ENCODE measurements at places on chromosomes 7 and 10.
A peak's percentile ranks its signal among the peaks of the same experiment; 100 is the strongest.

DNA sequence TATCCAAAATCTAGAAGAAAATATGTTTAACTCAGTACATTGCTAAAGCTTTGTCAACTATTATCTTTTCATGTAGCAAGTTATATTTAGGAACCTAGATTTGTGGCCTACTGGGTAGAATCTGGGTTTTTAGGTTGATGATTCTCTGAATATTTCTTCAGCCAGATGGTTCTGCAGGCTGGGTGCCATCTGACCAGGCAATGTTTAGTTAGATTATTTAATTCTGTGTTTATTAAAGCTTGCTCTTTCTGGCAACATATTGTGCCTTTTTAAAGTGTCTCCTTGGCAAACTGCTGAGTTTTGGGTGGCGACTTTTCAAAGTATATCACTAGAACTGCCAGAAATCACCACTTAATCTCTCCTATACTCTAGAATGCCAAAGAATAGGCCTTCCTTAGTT, 114.1 kb downstream of the LHFPL3 start:
- no peak for DNase-seq

- no peak for DNase-seq
Measured at GRCh38 chr10:21330628-21331020, 194.9 kb downstream of the SKIDA1 start.

DNA sequence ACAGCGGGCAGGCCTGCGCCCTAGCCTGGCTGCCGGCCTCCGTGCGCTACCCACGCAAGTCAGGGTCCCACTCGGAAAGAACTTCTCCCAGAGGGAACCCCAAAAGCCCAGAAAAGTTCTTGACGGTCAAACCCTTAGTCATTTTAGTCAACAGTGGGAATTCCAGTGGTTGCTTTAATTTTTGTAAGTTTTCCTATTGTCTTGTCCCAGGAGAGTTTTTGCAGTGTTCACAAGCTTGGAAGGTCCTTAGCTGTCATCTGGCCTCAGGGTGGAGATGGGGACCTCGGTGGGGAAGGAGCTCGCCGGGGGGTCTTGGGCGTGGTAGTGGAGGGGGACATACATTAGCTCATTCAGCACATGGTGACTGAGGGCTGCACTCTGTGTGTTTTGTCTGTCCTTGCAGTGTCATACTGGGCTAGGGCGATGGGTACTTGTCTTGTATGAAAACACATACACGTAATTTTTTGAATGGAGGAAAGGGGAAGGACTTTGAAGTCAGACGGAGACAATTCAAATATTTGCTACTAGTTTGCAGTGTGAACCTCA, 736 bp downstream of the MINDY4 start:
- peak; percentile 56 for DNase-seq

DNA sequence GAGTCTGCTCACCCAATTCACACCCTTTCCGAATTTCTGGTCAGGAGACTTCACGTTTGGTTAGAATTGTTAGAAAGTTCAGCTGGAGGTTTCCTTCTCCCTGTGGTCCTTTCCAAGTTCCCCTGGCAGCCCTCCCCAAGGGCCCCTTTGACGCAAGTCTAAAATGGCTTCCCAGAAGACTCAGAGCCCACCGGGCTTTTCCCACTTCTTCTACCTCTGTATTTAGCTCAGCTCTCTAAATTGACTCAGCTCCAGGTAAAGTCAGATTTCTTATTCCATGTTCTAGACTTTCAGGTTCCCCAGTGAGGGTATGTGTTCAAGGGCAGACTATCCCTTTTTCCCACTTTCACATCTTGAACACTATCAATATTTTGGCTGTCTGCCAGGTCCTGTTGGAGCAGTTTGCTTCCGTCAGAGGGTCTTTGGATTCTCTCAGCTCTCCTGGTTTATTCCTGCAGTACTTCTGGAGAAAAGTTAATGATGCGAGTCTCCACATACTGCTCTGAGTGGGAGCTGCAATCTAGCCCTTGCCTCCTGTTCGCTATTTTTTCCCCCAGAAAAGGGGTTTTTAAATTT, 53.1 kb upstream of the ZNF273 start:
- no peak for DNase-seq

GRCh38 chr10:117140525-117140902, 2.4 kb upstream of the VAX1 start:
- DNase-seq, result peak; percentile 25

- DNase-seq, result no peak
Measured at GRCh38 chr10:132582771-132583170, 45.2 kb downstream of the INPP5A start.

GRCh38 chr7:117962366-117962994, 89.2 kb upstream of the CTTNBP2 start:
- no peak for DNase-seq

- no peak for DNase-seq
Measured at GRCh38 chr7:103130901-103131624, 17.8 kb downstream of the NAPEPLD start.

DNA sequence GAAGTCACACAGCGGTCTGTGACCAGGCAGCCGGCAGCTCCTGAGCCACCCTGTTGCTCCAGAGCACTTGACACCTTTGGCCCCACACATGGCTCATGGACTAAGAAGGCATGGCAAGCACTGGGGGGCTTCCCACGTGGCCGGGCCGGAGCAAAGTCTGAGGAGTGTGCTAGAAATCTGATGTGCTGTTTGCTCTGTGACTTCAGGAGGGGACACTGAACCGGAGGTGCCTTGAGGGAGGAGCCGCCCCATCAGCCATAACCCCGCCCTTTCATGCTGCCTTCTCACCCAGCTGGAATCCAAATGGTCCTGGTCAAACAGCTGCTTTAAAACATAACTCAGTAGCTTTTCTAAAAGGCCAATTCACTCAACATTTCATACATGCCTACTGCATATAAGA, 33.5 kb downstream of the PROSER2 start:
- DNase-seq, result no peak

DNA sequence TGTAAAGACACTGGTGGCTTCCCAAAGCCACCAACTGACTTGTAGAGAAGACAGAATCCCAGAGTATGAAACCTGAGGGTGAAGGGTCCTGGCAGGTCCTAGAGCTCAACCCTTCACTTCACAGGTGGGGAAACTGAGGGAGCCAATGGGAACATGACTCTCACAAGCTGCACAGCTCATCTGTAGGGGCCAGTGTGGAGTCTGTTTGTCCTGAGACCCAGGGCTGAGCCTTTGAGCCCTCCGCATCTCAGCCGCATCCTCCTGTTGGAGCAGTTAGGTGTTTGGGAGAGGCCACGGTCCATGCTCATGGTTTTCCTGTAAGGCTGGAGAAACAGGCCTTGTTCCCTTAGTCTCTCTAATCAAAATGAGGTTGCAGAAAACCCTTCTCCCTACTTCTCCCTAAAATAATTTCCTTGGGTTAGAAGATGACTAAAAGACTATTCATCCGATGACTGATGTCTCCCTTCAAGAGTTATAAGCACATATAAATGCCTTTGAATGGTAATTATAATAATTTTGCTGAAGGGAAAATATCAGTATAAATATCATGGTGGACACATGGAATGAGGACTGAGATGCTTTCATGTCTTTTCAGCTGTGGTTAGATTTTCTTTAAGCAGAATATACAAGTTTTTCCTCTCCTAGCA, 10.3 kb downstream of the HTRA1 start:
- DNase-seq, result no peak

GRCh38 chr7:157547102-157547501, 210.3 kb downstream of the DNAJB6 start:
- no peak for DNase-seq

- DNase-seq, result no peak
Measured at GRCh38 chr7:130393841-130394411, 13.6 kb downstream of the CPA1 start.

- DNase-seq, result no peak
Measured at GRCh38 chr7:25781704-25782103, 370.3 kb upstream of the NFE2L3 start.

DNA sequence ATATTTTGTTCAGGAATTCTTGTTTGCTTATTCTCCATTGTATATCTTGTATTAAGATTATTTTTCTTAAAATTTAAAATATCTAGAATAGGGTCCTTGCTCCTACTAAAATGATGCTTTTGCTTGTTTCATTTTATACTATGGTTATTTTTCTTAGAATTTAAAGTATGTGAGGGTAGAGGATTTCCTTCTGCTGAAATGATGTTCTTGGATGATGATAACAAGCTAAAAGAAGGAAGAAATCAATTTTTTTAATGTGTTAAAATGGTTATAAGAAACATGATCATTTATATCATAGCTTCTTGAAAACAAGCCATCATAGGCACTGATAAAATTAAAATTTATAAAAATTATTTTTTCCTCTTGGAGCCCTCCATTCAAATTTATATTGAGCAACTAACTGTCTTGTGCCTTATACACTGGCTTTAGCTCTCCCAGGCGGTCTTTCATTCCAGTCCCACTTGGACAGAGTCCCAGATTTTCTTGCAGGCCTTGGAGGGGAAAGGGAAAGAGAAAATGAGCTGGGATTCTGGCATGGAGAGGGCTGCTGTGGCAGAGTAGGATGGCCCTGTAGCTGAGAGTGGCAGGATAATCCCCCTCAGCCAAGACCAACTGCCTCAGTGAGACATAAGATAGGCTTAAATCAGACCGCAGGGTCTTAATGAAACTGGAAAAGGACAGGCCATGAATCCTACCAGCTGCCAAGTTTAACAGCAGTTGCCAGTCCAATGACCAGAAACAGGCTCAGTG, 60.2 kb downstream of the DNAJB9 start:
- peak; percentile 50 for DNase-seq

DNA sequence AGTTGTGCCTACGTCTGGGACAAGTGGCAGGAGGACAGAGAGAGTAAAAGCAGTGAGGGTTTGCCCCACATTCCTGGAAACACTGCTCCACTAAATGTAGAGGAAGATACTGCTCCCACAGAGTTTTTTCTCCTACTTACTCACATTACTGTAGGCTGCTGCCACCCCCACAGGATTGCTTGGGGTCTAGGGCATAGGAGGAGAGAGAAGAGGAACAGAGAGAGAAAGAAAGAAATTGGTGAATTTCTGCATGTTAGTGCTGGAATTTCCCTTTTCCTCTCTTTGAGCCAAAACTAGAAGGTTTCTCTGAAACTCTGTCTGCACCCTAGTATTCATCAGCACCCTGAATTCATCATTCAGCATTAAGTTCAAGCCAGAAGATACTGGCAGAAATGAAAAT, 397.9 kb downstream of the INHBA start:
- DNase-seq, result no peak

GRCh38 chr7:24401628-24402593, 117.9 kb downstream of the NPY start:
- peak; percentile 21 for DNase-seq

DNA sequence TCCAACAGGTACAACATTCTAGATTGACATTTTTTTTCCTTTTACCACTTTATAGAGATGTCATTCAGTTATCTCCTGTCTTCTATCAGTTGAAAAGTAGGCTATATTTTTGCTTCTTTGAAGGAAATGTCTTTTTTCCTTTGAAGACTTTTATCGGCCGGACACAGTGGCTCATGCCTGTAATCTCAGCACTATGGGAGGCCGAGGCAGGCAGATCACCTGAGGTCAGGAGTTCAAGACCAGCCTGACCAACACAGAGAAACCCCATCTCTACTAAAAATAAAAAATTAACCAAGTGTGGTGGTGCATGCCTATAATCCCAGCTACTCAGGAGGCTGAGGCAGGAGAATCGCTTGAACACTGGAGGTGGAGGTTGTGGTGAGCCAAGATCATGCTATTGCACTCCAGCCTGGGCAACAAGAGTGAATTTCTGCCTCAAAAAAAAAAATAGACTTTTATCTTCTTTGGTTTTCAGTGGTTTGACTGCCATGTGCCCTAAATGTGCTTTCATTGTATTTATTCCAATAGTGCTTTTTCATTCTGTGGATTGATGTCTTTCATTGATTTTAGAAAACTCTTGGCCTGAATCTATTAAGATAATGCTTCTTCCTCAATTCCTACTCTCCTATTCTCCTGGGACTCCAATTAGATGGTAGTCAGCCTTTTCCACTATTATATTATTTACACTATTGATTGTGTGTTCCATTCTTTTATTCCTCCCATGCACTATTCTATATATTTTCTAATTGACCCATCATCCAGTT, 84.6 kb downstream of the IMMP2L start:
- no peak for DNase-seq

GRCh38 chr10:42868530-42868929, 85.9 kb downstream of the BMS1 start:
- no peak for DNase-seq

DNA sequence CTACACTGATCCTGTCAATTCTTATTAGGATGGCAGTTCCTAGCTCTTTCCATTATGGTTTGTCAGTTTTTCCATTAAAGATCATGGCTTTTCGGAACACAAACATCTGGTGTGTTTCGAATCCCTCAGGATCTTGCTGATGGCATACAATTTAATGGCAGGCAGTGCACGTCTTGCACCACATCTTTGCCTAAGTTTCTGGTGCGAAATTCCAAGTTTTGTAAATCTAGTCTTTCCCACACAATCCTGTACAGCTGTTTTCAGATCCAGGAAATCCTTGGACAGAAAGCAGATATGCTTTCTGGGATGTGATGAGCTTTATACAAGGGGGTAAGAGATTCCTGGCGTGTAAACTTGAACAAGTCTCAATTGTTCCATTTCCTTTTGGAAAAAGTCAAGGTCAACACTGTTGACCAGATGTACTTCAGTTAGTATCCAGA, 224.3 kb upstream of the PHYHIPL start:
- peak; percentile 55 for DNase-seq

GRCh38 chr10:112783351-112784021, 166.6 kb upstream of the TCF7L2 start:
- DNase-seq, result no peak

DNA sequence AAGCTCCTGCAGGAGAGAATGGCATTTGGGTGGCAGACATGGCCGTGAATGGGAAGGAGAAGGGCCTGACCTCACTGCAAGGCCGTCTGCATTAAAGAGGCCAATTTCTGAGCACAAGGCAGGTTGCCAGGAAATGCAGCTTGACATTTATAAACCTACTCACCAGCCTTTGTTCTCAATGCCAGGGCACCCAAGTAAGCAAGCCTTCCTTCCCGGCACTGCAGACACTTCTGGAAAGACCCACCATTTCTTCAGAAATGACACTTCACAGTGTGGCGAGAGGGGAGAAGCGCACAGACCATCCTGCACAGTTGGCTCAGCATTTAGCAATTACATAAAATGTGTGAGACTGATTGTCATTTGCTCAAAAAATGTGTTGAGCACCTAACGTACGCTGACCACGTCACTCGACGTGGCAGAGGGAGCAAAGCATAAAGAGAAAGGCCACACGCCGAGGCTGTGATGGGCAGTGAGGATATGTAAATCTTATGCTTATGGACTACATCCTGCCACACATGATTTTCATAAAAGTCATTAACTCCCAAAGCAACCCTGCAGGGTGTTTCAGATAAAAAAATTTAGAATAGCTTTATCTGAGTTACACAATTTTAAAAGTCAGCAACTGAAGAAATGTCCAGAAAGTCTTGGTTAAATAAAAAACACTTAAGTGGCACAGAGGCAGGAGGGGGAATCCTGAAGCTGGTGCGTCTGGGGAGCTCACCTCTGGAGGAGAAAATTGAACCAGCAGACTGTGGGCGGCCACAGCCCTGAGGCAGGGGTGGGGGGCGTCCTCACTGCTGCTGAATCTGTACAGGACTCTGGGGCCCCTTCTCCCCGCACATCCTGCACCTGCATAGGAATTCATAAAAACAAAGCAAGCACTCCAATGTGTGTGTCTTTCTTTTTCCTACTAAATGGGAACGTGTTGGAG, 543.8 kb downstream of the PTPRN2 start:
- no peak for DNase-seq

- DNase-seq, result no peak
Measured at GRCh38 chr10:12353399-12354242, 4.3 kb downstream of the CAMK1D start.

GRCh38 chr10:33412653-33413361, 78.3 kb upstream of the NRP1 start:
- no peak for DNase-seq
